AG09319 (cell line): ENCODE measurements at places on chromosomes 11 and 22.

GRCh38 chr11:63144121-63144520 lies at the start of gene SLC22A24:
Gene SLC22A24 (minus strand): TSS chr11:63144221. CDS start chr11:63143779, 442 bp downstream.
- DNase-seq = no peak

GRCh38 chr11:528166-528814 lies 7.1 kb downstream of the HRAS start:
- no peak for DNase-seq

- DNase-seq = no peak
These were observed 33.2 kb downstream of the BTBD10 start for GRCh38 chr11:13429836-13430235.

GRCh38 chr11:6437993-6438392 lies 2.8 kb downstream of the HPX start:
- DNase-seq = no peak

- DNase-seq = no peak
These were observed 88.9 kb downstream of the BDNF start for GRCh38 chr11:27611390-27611789.

DNA sequence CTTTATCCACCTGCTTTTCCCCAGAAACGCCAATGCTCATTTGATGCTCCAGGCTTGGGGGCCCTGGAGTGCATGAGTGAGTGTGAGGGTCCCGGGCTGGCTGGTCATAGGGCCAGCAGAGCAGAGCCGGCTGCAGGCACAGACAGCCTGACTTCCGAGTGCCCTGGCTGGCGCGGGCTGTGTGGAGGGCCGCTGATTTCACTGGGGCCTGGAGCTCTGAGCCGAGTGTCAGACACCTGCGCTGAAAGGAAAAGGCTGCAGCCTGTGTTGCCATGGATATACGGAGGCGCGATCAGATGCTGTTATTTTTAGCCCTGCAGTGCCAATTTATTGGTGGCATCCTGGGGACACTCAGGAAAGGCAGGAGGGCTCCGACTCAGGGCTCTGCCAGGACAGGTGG lies 87.6 kb downstream of the ST3GAL4 start:
- no peak for DNase-seq

GRCh38 chr11:1928470-1928890 lies 9.0 kb downstream of the TNNT3 start:
- DNase-seq = no peak

DNA sequence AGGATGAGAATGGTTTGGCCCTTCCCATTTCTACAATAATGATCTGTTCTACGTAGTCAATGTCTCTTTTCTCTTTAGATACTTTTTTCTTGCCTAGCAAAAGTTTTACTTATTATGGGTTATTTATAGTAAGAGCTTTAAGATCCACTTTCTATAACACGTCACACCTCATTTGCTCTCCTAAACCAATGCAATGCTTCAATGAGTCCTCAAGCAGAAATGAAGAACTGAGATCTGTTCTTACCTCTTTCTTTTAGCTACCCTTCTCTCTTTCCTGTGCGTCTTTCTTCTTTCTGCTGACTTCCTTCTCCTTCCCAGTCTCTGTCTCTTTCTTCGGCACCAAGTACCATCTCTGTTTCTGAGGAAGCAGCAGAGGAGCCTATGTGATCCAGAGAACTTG lies 61.8 kb downstream of the SNX19 start:
- no peak for DNase-seq

DNA sequence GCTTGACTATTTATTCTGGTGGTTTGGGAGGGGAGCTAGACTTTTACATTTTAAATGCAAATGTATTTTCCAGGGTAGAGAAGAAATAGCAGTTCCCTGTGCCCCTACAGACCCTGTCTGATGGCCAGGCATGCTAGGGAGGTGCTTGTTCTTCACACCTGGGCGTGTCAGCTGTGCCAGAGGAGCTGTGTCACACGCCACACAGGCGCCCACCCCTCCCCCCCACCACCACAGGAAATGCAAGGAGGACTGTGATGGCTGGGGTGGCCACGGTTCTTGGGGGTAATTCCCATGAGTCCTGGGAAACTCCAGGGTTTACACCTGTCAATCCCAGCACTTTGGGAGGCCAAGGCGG lies 82.2 kb downstream of the FLI1 start:
- DNase-seq = no peak

GRCh38 chr11:78031629-78032028 lies 8.6 kb upstream of the KCTD14 start:
- no peak for DNase-seq

GRCh38 chr11:123454060-123454651 lies 24.1 kb downstream of the GRAMD1B start:
- no peak for DNase-seq

GRCh38 chr11:2565447-2566222 lies 120.8 kb downstream of the KCNQ1 start:
- DNase-seq = no peak

DNA sequence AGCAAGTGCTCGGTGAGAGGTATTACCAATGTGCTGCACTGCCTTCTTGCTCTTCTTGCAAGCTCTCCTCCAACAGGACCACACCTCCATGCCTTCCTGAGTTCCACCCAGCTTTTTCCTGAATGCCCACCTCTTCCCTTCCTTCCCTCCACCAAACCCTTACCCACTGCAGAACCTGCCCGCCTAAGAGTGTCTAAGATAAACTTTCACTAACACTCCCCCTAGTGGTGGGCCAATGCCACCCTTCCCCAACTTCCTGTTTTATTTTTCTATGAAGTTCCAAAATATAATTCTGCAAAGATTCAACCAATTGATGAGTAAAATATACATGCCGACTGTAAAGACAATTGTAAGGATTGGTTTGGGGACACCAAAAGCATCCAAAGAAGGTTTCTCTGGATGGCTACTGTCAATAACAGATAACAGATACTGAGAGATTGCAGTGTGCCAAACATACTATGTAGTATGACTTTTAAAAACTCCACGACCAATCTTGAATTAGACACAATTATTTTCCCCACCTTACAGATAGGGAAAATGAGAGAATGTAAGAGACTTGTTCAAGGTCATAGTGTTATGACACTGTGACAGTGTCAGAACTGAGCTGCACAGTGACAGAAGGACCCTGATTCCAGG lies 38.6 kb upstream of the BMAL1 start:
- DNase-seq = no peak

DNA sequence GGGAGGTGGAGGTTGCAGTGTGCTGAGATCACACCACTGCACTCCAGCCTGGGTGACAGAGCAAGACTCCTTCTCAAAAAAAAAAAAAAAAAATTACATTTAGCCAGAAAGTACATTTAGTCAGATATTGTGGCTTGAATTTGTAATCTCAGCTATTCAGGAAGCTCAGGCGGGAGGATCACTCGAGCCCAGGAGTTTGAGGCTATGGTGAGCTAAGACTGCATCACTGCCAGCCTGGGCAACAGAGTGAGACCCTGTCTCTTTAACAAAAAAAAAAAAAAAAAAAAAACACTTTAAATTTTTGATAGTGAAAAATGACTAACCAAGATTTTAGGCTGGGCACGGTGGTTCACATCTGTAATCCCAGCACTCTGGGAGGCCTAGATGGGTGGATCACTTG lies 27.3 kb downstream of the MRTFA start:
- no peak for DNase-seq

GRCh38 chr11:61632096-61632495 lies 48.1 kb upstream of the DAGLA start:
- DNase-seq = no peak

- no peak for DNase-seq
These were observed 48.0 kb downstream of the NARS2 start for GRCh38 chr11:78526497-78527146.

DNA sequence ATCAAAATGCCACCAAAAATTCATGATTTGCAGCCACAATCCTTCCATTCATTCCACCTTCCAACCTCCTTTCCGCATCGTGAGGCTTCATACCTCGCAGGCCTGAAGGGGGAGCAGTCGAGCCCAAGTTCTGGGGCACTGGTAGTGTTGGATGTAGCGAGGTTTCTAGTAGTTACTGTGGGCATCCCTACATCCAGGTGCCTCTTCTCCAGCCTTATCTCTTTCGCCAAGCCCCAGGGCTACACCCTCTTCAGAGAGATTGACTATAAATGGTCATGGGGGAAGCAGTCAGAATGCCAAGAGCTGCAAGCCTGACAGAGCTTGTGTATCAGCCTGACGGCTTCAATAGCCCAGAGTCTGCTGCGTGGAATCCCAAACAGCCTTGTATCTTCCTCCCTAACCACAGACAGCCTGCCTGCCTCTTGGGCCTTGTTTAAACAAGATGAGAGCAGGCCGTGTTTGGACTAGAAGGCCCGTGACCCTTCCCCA lies 28.9 kb downstream of the CLMP start:
- no peak for DNase-seq

- no peak for DNase-seq
These were observed 51.5 kb downstream of the PIK3C2A start for GRCh38 chr11:17156283-17156682.

GRCh38 chr11:15258433-15259165 lies 143.9 kb downstream of the INSC start:
- no peak for DNase-seq

- no peak for DNase-seq
These were observed 1.3 kb downstream of the FAM181B start for GRCh38 chr11:82732348-82732733.

- no peak for DNase-seq
These were observed 220.6 kb downstream of the TMEM135 start for GRCh38 chr11:87258171-87258833.

DNA sequence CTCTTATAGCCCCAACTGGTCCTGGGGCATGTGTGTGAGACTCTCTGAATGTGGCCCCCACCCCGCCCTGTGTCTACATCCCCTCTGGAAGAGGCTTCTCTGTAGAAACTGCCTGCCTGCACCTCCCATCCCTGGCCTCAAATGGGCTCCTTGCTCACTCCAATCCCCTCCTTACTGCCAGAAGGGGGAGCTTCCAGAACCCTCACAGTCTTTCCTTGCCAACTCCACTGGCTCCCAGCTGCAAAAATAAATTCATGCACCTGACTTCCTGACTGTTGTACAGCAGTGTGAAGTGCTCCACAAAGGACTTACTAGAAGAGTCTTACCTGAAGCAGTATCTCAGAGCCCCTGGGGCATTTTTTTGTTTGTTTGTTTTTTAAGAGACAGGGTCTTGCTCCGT lies 15.2 kb upstream of the SERPIND1 start:
- DNase-seq = no peak

DNA sequence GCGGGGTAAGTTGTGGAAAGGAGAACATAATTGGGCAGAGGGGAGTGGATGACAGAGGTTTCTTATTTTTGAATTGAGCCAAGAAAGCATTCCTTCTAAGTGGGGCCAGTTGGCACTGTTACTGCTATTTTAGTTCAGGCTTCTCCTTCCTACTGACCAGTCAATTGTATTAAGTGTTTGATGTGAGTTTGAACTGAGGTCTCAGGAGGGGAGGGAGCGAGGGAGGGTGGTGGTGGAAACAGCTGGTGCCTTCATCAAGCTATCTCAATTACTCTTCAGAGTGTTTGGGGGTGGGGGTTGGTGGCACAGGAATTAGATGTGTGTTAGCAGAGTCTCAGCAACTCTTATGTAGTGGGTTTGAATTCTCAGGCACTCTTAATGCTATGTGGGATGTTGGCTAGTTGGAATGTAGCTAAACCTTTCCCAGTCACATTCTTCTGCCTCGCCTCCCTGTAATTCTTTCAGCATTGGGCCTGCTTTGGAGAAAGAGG lies 14.5 kb downstream of the CTNND1 start:
- no peak for DNase-seq

GRCh38 chr22:50569041-50569459 lies 6.3 kb upstream of the SYCE3 start:
- DNase-seq = no peak

DNA sequence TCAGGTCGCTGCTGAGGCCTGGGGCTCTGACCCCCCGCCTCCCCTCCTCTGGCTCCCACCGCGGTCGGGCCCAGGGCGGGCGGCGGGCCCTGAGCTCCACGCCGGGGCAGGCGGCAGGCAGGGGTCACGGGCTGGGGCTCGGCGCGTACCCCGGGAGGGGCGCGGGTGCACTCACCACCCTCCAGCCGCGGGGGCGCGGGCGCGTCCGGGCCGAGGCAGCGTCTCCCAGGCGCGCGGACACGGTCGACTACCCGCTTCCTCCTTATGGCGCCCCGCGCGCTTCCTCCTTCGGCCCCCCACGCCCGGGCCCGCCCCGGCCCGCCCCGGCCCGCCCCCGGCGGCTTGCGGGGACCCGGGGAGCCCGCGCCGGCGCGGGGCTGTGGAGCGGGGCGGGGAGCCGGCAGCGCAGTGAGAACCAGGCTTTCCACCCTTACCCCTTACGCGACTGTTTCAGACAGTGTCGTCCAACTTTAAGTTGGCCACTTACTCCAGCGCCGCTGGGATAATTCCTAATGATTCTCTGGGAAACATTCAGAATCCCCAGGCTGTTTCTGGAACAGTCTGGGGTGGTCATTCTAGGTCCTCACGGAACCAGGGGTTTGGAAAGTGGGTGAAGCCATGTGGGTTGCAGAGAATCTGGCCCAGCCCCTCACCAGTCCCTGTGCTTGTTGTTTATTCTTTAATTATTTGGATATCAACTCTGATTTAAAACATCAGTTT lies at the start of gene BID:
TSS of gene BID (minus strand) at position 264 of the 720 bp plus-strand sequence. CDS start 24,353 bp downstream, outside the sequence.
- DNase-seq = no peak

DNA sequence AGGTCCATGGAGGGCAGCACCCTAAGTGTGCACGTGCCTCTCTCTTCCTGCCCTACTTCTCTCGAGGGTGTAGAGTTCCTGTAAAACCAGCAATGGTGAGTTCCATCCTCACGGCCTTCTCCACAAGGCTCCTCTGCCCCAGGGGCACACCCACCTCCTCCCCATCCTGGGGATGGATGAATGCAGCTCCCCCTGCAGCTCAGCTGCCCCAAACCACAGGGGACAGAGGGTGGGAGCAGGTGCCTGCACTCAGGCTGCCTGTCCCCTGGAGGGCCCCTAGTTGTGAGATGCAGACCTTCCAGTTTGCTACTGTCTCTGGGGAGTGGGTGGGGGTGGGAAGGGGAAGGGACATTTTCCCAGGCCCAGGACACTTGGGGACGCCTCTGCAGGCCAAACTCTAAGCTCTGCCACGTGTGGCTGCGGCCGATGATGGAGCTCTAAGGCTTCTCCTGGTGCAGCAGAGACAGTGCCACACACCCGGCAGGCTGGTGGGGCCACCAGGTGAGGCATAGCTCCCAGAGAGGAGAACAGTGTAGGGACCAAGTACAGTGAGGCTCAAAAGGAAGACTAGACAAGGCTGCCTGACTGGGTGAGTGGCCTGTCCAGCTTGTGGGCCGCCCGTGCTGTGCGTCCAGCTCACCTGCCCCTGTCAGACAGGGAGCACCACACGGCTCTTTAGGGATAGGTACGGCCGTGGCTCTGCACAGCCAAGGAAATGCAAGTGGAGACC lies 540.9 kb downstream of the TBC1D22A start:
- DNase-seq = no peak

DNA sequence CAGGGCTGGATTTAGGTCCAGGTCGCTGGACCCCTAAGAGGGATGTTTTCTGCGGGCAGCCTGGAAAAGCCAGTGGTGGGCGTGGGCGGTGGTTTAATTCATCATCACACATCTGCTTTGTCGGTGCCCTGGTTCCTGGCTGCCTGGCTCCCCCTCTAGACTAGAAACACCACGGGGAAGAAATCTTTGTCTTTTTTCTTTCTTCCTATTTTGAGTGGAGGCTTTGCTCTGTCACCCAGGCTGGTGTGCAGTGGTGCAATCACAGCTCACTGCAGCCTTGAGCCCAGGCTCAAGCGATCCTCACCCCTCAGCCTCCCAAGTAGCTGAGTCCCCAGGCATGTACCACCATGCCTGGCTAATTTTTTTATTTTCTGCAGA lies 86.6 kb upstream of the LINC01488 start:
- DNase-seq = no peak
